SW 1271 (cell line): ENCODE measurements at places on chromosomes 2 and 18.

- DNase-seq, result no peak
These were observed 64.1 kb upstream of the ZNF532 start for GRCh38 chr18:58800582-58800981.

GRCh38 chr2:234673961-234674759 lies 177.3 kb upstream of the ARL4C start:
- DNase-seq, result no peak

- DNase-seq, result no peak
These were observed 65.3 kb downstream of the WDR75 start for GRCh38 chr2:189506514-189506976.

DNA sequence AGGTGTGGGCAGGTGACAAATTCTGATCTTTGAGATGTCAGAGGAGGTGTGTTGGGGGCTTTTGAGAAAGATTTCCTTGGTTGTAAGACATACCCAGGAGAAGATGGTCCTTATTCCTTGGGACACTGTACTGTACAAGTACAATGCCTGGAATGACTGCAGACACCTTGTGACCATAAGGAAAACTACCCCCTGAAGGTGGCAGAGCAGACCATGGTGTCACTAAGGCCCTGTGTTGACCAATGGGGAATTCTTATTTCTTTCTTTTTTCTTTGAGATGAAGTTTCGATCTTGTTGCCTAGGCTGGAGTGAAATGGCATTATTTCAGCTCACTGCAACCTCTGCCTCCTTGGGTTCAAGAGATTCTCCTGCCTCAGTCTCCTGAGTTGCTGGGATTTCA lies 4.4 kb upstream of the ANKRD29 start:
- no peak for DNase-seq

DNA sequence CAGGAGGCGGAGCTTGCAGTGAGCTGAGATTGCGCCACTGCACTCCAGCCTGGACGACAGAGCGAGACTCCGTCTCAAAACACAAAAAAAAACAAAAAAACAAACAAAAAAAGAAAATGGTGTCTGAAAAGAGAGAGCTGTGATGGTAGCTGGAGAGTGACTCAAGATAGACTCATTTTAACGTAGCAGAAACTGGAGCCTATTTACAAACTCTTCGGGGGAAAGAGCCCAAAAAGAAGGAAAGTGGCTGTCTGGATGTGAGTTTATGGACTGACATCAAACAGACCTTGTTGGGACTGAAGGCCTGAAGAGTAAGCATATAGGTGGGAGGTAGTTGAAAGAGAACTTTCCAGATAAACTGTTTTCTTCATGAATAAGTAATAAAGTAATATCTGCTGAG lies 51.8 kb downstream of the LIMS1 start:
- DNase-seq, result no peak

GRCh38 chr2:187550857-187551256 lies 3.4 kb downstream of the TFPI start:
- no peak for DNase-seq

DNA sequence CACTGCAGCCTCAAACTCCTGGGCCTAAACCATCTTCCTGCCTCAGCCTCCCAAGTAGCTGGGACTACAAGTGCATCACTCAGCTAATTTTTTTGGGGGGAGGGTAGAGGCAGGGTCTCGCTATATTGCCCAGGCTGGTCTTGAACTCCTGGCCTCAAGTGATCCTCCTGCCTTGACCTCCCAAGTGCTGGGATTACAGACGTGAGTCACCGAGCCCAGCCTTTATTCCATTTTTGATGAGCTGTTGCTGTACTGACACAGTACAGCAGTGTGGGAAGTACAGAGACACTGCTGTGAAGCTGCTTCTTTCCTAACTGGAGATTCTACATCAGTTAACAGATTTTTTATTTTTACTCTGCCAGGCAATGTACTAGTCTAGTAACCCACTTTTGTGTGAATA lies 18.8 kb downstream of the PTRHD1 start:
- no peak for DNase-seq

- no peak for DNase-seq
These were observed 20.9 kb downstream of the FBXO36 start for GRCh38 chr2:229943171-229943570.
